Motor neuron (in vitro differentiated cells): ENCODE measurements at places on chromosomes 6 and 20.

GRCh38 chr6:42729731-42730130 is 7.3 kb upstream of the PRPH2 start:
- no peak for ATAC-seq

- ATAC-seq = no peak
Measured at GRCh38 chr20:22430746-22431168, 153.6 kb downstream of the FOXA2 start.

GRCh38 chr6:146636481-146636880 is 37.7 kb downstream of the ADGB start:
- no peak for ATAC-seq

GRCh38 chr6:40293060-40293459 is 294.1 kb downstream of the LRFN2 start:
- ATAC-seq = no peak

DNA sequence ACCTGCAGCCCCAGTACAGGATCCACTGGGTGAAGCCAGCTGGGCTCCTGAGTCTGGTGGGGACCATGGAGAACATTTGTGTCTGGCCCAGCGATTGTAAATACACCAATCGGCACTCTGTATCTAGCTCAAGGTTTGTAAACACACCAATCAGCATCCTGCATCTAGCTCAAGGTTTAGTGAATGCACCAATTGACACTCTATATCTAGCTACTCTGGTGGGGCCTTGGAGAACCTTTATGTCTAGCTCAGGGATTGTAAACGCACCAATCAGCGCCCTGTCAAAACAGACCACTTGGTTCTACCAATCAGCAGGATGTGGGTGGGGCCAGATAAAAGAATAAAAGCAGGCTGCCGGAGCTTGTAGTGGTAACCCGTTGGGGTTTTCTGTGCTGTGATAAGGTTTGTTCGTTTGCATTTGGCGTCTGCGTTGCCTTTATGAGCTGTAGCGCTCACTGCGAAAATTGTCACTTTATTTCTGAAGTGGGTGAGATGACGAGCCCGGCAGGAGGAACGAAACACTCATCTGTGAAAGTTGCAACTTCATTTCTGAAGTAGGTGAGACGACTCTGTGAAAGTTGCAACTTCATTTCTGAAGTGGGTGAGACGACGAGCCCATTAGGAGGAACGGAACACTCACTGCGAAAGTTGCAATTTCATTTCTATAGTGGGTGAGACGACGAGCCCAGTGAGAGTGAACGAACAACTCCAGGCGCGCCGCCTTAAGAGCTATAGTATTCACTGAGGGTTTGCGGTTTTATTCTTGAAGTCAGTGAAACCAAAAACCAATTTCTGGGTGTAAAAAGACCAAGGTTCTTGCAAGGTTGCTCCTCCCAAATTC is 31.1 kb downstream of the SERPINB6 start:
- no peak for ATAC-seq

DNA sequence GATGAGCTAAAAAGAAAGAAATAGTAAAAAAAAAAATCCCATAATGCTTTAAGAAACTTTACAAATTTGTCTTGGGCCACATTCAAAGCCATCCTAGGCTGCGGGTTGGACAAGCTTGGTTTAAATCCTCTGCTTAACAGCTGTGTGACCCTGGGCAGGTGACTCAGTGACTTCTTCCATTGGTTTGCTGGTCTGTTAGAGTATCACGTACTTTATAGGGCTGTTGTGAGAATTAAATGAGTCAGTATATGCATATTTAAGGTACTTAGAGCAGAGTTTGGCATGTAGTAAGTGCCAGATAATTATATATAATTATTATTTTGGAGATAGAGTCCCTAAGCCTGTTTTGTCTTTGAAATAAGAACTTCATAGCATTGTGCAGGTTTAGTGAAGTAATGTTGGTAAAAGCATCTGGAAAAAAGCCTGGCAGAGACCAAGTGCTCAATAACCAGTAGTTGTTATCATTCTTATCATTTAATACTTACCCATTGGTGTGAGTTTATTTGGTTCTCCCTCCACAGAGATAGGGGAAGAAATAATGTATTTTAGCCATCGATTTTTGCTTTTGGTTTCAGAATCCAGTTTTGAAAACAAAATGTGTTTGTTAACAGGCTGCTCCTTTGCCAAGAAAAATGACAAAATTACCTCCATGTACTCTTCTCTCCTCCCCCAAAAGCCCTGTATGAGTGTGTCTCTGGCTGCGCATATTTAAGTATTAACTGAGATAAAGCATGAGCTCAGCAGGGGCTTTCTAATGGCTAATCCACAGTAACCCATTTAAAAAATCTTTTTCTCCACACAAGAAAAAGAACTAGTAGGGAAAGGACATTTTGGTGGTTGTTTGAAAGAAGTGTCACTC is 67.2 kb downstream of the FOXO3 start:
- ATAC-seq = no peak

DNA sequence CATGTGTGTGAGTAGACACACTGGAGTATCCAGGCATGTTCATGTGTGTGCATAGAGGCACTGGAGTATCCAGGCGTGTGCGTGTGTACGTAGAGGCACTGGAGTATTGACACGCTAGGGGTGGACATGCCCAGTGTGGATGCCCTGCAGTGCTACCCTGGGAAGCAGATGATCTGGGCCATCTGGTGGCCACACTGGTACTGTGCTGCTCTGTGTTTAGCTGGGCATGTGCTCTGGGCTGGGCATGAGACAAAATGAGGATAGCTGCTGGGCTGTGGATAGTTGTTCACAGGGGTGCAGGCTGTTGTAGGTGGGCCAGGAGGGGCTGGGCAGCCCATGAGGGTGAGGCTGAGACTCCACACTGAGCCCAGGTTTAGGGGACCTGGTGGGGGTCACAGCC is 24.0 kb upstream of the NPBWR2 start:
- ATAC-seq = peak; percentile 98

- ATAC-seq = no peak
Measured at GRCh38 chr6:38687549-38687948, 15.4 kb downstream of the GLO1 start.

- no peak for ATAC-seq
Measured at GRCh38 chr6:138882369-138883017, 86.6 kb downstream of the ECT2L start.

DNA sequence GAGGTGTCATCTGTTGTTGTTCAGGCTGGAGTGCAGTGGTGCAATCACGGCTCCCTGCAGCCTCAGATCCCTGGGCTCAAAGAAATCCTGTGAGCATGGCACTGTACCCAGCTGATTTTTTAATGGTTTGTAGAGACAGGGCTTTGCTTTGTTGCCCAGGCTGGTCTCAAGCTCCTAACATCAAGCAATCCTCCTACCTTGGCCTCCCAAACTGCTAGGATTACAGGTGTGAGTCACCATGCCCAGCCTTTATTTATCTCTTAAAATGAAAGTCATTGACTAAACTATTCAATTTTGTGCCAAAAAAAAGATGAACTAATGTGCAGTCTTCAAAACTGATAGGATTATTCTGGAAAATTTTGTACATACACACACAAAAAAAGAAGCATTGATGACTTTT is 38.8 kb upstream of the UNC93A start:
- no peak for ATAC-seq

- no peak for ATAC-seq
Measured at GRCh38 chr6:37006793-37007339, 1.4 kb downstream of the FGD2 start.

DNA sequence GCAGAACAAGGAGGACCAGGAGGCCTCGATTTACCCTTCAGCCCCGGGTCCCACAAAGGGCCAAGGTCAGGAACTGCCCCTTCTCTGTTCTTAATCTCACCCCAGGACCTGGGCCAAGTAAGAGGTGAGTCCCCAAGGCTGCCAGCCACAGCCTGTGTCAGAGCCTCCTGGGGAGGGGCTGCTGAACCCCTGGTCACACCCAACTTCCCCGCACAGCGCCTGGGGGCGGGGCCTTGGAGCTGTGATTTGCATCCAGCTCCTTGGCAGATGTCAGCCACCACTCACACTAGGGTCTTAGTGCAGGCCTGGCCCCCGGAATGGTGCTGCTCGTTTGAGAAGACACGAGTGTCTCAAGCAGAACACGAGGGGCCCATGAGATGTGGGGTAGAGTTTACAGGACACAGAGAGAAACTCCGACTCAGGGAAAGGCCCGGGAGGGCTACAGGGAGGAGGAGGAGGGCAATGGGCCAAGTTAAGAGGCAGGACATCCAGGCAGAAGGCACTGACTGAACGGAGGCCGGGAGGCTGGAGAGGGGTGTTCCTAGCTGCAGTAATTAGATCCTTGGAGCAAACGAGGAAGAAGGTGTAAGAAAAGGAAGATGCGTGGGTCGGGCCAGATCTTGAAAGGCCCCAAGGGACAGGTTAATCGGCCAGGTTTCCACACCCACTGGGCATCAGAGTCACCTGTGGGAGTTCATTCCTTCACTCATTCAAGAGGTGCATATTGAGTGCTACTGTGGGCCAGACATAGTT is 26.9 kb downstream of the ZBP1 start:
- ATAC-seq = peak; percentile 23

DNA sequence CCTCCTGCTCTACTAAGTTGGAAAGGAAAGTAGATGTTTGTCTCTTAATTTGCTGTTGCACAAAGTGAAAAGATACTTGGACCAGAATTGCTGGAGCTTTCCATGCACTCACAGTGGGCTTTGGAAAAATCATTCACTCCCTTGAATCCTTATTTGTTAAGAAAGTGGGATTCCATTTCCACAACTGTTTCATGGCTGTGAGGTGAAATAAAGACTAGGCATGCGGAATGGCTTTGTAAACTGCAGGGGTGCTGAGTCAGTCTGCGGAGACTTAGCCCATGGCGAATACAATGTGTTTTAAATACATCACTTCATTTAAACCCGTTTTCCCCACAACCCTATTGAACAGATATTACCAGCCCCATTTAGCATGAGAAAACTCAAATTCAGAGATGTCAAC is 36.8 kb upstream of the CLDN20 start:
- ATAC-seq = no peak
